Hypothalamus (tissue), 51 donors: ENCODE measurements at places on chromosomes 16 and 17.

GRCh38 chr16:68283346-68283745, 19.0 kb downstream of the SLC7A6 start:
- no peak for DNase-seq

DNA sequence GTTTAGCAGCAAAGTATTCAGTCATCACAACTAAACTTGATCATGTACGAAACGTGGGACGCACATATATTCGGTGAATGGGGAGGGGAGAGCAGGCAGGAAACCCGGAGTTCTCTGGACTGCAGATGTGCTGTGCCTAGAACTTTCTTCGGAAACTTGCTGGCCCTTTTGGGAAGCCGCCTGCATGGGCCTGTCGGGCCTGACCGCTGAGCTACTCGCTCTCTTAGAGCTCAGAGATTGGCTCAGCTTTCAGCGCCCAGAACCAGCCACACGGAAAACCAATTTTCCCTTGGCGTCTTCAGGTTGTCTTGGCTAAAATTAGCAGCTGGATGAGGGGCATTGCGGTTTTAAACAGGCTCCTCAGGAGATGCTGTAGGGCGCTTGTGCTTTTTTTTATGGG, 38.1 kb downstream of the ZDHHC7 start:
- DNase-seq = no peak

GRCh38 chr17:16286947-16287562, 66.2 kb downstream of the CENPV start:
- no peak for DNase-seq

- no peak for DNase-seq
Measured at GRCh38 chr17:12290207-12290606, 269.5 kb downstream of the MAP2K4 start.

GRCh38 chr16:65981057-65981456, 385.4 kb upstream of the CDH5 start:
- DNase-seq = no peak
